ENCODE measurements at places on chromosomes 1 and 21. TPM values are rescaled to one million over a fixed set of nuclear protein-coding genes. Genes with fewer than 3 reads are reported as not detected.

The OR2T33 gene
- total RNA-seq = not detected

The GRIK3 gene
- total RNA-seq = not detected

The ADAMTS5 gene
- 0.65 TPM for total RNA-seq

The CATSPER4 gene
- not detected for total RNA-seq

Data from epithelial cell of alveolus of lung (primary cell).